Esophagus squamous epithelium (tissue), 5 donors: ENCODE measurements at places on chromosomes 11 and 22.

GRCh38 chr11:71246559-71246958 is 5.8 kb downstream of the SHANK2 start:
- no peak for DNase-seq

DNA sequence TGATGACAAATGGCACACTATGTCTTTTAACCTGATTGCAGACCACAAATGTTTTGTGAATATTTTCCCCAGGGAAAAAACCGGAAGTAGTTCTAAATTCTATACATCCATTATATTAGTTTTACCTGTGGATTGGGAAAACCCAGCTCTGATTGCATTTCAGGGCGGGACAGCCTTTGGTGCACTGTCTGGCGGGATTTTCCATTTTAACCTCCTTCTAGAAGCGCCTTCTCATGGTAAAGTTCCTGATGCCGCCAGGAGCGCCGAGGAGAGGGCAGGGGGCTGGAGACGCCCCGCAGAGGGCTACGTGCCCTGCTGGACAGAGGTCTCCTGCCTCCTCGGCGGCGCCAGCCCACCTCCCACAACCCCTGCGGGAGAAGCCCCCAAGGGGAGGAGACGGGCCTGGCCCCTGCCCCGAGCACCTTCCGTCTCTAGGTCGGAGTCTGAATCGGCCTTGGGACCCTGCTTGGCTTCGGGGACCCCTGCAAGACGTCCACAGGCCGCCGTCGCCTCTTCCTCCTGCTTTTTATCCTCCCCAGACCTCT is 1.2 kb upstream of the P2RX6 start:
- DNase-seq = no peak

DNA sequence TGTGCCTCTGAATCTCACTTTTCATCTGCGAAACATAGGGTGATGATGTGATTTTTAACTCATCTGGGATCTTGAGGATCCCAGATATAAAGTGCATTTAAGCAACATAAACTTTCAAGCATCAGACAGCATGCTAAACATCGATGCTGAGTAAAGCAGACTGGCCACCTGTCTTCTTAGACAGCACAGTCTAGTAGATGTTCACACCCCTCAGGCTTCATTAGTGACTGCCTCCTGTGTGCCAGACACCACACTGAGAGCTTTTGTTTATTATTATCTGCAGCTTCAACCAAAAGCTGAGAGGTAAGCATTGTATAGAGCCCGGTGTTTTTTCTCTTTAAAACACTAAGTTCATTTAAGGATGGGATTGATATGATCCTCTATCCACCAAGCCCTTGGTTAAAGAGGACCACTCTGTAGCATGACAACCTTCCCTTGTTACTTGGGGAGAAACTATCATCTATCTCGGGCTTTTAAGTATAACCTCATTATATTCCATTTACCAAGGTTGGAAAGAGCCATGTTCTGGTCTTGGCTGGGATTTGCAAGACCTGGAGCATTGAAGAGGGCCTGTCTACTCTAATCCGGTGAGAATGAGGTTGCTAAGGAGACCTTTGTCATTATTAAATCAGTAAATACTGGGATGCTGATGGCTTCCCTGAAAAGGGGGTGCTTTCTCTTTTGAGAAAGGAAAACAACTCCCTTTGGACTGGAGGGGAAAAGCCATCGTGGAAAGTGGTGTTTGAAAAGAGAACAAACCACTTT is 114.2 kb upstream of the SEZ6L start:
- no peak for DNase-seq

DNA sequence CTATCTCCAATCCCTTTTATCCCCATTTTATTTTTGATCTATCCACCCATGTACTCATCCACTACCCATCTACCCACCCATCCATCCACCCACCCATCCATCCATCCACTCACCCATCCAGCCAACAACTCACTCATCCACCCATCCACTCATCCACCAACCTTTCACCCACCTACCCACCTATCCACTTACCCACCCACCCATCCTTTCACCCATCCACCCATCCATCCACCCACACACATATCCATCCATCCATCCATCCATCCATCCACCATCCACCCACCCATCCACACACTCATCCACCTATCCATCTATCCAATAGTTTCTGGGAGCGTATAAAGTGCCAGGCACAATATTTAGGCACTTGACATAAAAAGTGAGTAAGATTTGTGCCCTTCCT is 39.2 kb upstream of the NFAM1 start:
- no peak for DNase-seq

DNA sequence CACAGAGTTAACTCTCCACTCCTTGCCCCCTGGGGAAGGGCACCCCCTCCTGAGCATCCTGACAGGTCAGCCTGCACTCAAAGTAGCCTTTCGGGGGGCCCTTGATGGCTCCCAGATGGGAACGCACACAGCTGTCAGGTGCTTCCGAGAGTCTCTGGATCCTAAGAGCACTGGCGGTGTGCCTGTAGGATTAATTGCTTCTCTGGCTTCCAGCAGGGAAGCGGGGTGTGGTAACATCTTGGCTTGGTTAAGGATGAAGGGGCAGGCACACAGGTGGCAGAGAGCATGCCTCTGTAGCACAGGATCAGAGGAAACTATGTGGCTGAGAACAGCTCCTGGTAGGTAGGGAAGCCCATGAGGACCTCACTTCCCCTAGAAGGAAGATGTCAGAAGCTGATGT is 199.8 kb downstream of the MIAT start:
- DNase-seq = no peak

GRCh38 chr22:17407643-17408042 is 38.4 kb downstream of the CECR2 start:
- DNase-seq = no peak

DNA sequence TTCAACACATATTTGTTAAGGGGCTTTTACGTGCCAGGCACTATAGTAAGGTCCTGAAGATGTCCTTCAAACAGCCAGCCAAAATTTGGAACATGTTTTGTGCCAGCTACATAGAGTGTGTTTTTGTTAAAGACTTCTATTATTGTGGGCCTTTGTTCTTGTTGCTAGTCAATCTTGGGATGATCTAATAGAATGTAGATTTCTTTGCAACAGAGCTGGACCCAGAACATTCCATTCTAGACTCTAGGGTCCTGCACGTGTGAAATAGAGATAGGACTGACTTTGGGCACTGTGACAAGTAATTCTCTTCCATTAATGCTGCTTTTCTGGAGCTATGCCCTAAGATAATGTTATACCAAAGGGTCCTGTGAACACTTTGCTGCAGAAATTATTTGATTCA is 16.9 kb upstream of the IPO7 start:
- DNase-seq = no peak

DNA sequence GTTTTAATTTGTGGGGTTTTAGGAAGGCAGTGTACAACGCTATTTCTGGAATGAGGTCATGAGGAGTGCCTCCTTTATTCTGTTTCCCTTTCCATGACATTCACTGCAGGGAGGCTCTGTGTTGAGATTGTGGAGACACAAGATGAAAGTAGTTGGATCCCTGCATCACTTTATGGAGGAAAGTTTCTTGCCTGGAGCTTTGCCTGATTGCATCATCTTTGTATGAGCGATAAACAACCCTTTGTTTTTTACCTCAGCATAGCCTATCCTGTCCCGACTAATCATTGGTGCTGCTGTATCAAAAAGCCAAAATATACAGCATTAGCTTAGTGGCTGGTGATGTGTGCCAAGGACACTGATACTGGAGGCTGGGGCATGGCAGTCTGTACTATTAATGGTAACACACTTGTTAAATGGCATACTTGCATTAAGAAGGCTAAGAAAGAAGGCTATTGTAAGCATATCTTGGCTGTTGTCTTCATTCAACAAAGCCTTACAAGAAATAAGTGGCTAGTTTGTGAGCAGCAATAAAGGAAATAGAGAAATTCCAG is 31.2 kb upstream of the SLC5A4 start:
- DNase-seq = no peak

- no peak for DNase-seq
These were observed 3.7 kb downstream of the MICALL1 start for GRCh38 chr22:37909766-37910165.

DNA sequence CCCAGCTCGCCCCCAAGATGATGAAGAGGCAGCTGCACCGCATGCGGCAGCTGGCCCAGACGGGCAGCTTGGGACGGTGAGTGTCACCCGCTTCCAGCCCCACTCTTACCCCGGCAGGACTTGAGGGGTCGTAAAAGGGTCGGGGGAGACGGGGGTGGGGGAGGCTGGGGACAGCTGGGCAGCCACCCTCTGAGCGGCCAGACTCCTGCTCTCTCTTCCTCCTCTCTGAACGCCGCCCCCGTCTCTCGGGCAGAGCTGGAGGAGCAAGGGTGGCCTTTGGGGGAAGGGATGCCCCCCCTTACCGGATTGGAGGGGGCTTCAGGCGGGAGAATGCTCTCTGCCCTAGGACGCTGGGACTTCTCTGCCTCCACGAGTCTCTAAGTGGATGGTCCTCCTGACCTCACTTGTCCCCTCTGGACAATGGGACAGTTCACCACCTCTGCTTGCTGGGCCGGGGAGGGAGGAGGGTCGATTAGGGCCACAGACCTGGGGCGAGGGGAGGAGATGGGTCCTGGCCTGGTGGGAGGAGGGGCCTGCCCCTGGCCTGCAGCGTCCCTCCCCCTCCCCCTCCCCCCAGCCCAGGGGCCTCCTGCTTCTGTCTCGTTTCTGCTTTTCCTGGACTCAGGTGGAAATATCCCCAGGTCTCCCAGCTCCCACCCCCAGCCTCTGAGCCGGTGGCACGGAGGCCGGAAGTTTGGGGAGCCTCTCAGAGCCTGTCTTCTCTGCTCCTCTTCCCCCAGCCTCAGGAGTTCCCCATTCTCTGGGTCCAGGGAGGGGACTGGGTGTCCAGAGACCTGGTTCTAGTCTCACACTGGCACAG is 512 bp downstream of the SH3BP1 start:
- DNase-seq = no peak

GRCh38 chr11:116695657-116696254 is 77.0 kb downstream of the BUD13 start:
- no peak for DNase-seq

GRCh38 chr11:97909614-97910399 is 1110.9 kb upstream of the CNTN5 start:
- no peak for DNase-seq

DNA sequence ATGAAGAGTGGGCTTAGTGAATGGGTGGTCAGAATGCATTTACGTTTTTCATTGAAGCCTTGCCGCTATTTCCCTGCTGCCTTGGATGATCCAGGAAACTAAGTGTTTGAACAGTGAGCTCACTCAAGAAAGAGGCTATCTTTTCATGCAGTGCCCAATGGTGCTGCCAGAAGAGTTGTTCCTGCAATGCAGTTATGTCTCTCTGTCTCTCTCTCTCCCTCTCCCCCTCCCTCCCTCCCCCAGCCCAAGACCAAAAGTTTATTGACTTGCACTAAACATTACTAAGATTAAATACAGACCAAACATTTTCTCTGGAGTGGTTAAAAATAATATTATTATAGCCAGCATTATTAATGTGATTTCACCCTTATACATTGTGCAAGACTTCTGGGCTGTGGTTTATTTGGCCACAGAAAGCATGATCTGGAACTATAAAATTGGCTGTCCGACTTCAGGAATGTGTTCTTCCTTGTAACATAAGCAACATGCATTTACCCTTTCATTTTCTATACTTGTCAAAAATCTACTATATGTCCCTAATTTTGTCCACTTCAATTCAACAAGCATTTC is 6.6 kb upstream of the FUT4 start:
- DNase-seq = no peak

GRCh38 chr11:797296-798092 is 587 bp downstream of the SLC25A22 start:
- no peak for DNase-seq

- DNase-seq = no peak
These were observed 8.1 kb upstream of the PLXNB2 start for GRCh38 chr22:50315289-50316113.

GRCh38 chr11:119795231-119795630 is 66.2 kb upstream of the NECTIN1 start:
- DNase-seq = no peak

GRCh38 chr11:22800482-22800881 is 29.1 kb downstream of the SVIP start:
- no peak for DNase-seq

DNA sequence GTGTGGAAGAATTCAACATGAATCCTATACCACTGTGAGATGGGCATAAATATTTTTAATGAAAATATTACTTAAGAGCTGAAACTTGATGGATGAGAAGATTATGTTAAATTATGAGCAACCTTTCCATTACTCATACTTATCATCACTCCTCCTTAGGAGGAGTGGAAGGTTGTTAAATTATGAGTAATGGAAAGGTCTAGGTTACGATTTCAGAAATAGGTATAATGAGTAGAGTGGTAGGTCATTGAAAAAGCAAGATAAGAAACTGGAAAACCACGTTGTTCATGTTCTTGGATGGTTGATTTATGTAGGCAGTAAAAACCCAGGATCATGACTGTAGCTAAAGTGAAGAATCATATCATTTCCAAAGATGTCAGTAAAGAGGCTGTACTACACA is 973.2 kb upstream of the RAG2 start:
- no peak for DNase-seq

GRCh38 chr11:1832211-1832919 is 2.4 kb upstream of the SYT8 start:
- DNase-seq = no peak

GRCh38 chr22:47775686-47776085 is 1013.2 kb downstream of the TBC1D22A start:
- no peak for DNase-seq

DNA sequence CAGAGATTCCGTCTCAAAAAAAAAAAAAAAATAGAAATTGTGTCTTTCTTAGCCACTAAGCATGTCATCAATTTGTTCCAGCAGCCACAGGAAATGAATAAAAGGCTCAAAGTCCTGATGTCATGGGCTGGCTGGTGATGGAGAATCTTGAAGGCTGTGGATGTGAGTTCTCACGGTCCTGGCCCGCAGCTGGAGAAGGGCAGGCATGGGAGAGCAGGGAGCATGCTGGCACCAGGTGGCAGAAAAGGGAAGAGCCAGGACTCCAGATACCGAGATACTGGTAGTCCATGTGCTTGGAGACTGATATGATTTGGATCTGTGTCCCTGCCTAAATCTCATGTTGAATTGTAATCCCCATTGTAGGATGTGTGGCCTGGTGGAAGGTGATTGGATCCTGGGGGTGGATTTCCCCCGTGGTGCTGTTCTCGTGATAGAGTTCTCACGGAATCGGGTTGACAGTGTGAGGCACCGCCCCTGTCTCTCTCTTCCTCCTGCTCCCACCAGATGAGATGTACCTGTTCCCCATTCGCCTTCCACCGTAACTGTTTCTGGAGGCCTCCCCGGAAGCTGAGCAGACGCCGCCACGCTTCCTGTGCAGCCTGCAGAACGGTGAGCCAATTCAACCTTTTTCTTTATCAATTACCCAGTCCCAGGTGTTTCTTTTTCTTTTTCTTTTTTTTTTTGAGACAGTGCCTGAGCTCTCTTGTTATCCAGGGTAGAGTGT is 18.1 kb downstream of the MRGPRD start:
- no peak for DNase-seq

DNA sequence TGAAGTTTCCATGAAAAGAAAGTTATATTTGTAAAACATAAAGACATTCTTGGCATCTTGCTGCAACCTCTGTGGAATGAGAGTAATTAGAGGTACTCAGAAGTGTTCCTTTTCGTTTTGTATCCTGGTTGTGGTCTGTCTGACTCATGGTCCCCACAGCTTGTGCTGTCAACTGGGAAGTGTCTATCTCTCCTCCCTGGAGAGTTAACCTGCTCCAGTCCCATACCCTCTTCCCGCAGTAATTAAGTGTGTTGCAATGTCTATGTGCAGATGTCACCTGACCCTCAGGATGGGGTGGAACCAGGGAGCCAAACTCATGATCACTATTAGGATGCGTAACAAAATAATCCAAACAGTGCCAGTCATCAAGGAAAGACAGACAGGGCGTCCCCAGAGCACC is 23.0 kb upstream of the ZDHHC13 start:
- no peak for DNase-seq

GRCh38 chr11:73359930-73360742 is 16.1 kb upstream of the RELT start:
- no peak for DNase-seq

- no peak for DNase-seq
These were observed 138.3 kb downstream of the TMEM135 start for GRCh38 chr11:87176044-87176443.
